Upper lobe of right lung (tissue), 1 donor: ENCODE measurements at places on chromosomes 1 and 21. TPM values are rescaled to one million over a fixed set of nuclear protein-coding genes. Genes with fewer than 3 reads are reported as not detected.

DNA sequence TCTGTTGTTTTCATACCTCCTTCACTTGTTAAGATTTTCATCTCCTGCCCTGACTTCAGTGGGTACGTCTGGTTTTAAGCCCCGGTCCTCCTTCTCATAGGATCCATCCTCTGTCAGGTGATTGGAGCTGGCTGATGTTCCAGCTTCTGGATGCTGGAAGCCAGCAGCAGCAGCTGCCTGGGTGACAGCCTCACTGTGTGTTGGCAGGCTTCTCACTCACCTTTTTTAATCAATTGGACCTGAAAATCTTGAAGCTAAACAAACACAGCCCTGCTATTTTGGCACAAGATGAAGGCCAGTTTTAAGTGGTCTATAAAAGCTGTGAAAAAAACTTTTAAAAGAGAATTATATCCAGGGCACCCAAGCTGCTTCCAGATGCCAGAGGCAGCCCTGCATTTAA, 181.0 kb downstream of the DISC1 start:
- no peak for DNase-seq

DNA sequence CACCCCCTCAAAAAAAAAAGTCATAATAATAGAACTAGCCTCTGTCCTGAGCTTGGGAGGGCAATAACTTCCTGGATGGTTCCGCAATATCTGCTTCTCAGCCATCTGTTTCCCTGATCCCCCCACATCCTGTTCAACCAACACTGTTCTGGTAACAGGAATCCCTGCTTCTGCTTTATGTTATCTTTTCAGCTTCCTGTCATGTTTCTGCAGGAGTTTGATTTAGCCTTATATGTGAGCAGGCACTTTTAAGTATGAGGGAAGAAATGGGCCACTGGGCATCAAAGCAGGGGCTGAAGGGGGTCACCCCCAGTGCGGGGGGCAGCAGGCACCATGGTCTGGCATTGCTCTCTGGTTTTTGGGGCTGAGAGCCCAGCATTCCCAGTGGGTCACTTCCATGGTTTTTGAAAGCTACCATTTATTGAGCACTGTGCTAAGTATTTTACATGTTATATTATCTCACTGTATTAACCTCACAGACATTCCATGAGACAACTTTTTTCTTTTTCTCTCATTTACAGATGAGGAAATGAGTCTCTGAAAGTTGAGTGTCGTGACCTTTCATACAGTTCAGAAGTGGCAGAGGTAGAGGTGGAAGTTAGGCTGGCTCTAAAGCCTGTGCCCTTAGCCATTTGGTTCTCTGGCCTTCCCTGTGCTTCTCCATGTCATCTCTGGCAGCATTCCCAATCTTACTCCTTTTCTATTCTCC, 61.9 kb downstream of the DNTTIP2 start:
- no peak for DNase-seq

- DNase-seq, result no peak
These were observed 235.3 kb upstream of the C1orf105 start for GRCh38 chr1:172185211-172185610.

The SSBP3 gene
- total RNA-seq, result 40.4 TPM

GRCh38 chr21:44615911-44616590, 4.2 kb downstream of the KRTAP10-8 start:
- DNase-seq, result peak; percentile 54

DNA sequence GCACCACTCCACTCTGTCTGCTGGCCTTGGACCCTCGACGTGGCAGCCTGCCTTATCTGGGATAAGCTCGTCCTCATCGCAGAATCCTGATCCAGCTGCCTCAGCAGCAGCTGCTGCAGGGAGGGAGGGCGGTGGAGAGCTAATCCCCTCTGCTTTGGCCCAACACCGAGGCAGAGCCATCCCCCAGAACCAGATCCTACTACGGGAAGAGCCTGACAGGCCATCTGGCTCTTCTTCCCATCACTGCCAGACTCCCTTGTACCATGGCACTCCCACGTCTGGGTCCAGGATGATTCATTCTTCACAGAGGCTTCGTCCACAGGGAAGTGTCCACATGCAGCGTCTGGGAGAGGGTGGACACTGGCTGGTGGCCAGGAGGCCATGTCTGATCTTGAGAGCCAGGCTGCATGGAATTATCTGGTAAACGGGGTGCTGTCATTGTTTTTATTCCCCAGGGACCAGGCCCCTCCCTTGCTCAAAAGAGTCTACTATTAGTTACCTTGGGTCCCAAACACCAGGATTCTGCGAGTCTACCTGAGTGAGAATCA, 14.6 kb upstream of the PKP1 start:
- DNase-seq, result no peak

The TPR gene
- total RNA-seq, result 83.4 TPM

GRCh38 chr21:42858185-42858847, 21.0 kb downstream of the WDR4 start:
- DNase-seq, result no peak

The TMEM269 gene
- total RNA-seq, result not detected

GRCh38 chr1:117398957-117399356, 31.7 kb downstream of the MAN1A2 start:
- no peak for DNase-seq

DNA sequence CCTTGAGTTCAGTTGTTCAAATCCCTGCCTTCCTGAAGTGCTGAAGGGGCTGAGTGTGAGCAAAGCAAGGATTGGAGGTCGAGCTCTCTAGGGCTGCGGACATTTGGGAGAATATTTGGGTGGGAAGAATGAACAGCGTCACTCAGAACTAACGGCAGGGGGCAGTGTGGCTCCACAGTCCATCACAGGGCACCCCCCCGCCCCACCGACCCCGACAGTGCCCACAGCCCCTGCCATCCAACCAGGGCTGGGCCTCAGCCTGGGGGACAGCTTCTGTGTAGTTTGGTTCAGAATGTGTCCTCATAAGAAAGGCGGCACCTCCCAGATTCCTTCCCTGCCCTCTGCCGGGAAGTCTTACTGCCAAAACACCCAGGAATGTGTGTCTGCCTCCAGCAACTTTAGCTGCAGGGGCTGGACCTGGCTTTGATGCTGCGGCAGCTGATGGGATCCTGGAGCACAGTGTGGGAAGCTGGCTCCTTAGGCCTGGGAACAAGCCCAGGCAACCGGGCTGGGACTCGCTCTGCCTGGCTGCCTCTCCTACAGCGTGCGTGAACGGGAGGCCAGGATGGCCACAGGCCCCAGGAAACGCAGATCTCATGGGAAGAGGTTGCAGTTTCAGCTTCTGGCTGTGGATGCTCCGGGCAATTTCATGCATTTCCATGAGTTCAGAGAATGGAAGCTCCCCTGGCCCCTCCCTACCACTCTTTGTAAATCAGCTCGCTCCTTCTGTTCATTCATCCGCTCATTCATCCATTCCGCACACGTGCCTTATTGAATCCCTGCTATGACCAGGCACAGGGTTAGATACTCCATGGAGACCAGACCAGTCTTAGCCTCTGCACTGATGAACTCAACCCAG, 104.9 kb upstream of the TMPRSS2 start:
- peak; percentile 81 for DNase-seq

The TRIM58 gene
- total RNA-seq, result 6.0 TPM

- no peak for DNase-seq
These were observed 924 bp downstream of the TMEM240 start for GRCh38 chr1:1539310-1540089.

DNA sequence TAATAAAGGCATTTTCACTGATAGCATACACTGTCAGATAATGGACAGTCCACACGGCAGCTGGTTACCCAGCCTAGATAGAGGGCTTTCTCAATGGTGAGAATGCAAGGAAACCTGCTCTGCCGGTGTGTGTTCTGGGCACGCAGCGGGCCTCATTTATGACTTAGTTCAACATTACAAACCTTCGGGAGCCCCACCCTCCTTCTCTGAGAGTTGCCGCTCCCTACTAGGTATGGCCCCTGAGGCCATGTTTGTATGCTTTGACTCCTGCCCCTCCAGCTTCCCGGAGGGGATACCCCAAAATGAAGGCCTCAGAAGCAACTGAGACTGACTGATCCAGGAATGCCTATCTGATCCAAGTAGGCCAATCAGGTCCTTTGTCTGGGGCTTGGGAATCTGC, 17.2 kb upstream of the FABP3 start:
- DNase-seq, result no peak

GRCh38 chr1:101203820-101204540, 32.8 kb upstream of the S1PR1 start:
- DNase-seq, result no peak

DNA sequence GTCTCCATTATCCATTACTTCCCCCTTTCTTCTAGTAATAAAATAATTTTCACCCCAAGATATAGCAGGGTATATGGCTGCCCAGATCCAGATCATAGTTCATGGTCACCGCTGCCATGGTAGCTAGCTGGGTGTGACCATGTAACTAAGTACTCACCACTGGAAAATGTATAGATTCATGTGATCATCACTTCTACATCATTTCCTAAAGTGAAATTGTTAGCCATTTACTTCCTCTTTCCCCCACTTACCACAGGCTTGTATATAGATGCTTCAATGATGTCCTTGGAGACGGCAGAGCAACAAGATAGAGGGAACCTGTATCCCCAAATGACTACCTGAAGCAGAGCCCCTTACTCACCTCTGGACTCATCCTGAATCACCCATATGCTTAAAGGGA, 22.7 kb upstream of the EYA3 start:
- no peak for DNase-seq

- DNase-seq, result no peak
These were observed 101.8 kb downstream of the TGFBR3 start for GRCh38 chr1:91784191-91784590.

- no peak for DNase-seq
These were observed 5.5 kb upstream of the AGTRAP start for GRCh38 chr1:11730429-11730891.

DNA sequence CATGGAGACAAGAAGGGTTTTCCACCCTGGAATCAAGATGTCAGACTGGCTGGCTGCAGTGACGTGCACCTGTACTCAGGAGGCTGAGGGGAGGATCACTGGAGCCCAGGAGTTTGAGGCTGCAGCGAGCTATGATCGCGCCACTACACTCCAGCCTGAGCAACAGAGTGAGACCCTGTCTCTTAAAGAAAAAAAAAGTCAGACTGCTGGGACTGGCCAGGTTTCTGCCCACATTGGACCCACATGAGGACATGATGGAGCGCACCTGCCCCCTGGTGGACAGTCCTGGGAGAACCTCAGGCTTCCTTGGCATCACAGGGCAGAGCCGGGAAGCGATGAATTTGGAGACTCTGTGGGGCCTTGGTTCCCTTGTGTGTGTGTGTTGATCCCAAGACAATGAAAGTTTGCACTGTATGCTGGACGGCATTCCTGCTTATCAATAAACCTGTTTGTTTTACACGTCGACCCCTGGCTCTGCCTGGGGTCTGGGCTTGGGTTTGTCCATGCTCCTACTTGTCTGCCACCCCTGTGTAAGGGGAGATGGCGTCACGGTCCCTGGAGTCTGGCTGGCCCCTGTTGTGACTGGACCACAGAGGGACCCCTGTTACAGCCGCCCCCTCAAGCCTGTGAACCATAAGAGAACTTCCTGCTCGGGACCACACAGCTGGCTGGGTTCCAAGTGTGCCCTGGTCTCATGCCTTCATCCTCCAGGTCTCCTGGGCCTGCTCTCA, 20.9 kb upstream of the VPS13D start:
- peak; percentile 90 for DNase-seq

- no peak for DNase-seq
These were observed 19.3 kb downstream of the OBSCN start for GRCh38 chr1:228226956-228227791.

DNA sequence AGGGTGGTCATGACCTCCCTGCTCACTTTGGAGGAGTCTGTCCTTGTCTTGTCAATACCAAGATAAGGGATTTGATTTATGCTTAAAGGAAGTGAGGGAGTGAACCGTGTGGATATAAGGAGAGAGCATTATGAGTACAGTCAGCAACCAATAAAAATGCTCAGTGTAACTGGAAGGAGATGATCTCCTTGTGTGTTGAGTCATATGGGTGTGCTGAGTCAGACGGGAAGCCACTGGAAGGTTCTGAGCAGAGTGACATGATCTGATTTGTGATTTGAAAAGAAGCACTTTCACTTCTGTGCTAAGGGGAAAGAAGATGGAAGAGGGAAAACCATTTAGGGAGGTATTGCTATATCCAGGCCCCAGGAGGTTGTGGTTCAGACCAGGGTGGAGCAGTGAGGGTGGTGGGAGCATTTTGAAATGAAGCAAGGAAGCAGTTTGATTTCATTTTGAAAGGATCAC, 2.5 kb upstream of the BCL10 start:
- no peak for DNase-seq

DNA sequence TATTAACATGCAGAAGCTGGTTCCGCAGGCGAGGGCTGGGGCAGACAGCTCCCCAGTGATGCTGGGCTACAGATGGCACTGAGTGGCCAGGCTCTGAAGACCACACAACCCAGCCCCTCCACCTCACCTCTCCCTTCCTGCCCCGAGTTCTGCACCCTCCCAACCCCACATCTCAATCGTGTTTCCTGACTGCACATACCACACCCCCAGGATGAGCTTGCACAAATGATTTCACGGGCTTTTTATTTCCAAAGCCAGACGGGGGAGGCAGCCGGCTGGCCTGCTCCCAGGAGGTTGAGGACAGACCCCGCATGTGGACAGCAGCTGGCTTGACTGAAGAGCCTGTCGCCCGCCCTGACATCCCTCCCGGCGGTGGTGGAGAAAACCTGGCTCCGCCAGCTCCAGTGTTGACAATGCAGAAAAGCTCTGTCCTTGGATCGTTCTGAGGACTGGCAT, 21.4 kb upstream of the ALDH4A1 start:
- no peak for DNase-seq

The PCSK9 gene
- total RNA-seq, result 23.5 TPM

The C1orf115 gene
- total RNA-seq, result 35.3 TPM

GRCh38 chr1:241944300-241944699, 13.3 kb upstream of the BECN2 start:
- no peak for DNase-seq

- no peak for DNase-seq
These were observed 10.2 kb downstream of the OSCP1 start for GRCh38 chr1:36440044-36440443.

DNA sequence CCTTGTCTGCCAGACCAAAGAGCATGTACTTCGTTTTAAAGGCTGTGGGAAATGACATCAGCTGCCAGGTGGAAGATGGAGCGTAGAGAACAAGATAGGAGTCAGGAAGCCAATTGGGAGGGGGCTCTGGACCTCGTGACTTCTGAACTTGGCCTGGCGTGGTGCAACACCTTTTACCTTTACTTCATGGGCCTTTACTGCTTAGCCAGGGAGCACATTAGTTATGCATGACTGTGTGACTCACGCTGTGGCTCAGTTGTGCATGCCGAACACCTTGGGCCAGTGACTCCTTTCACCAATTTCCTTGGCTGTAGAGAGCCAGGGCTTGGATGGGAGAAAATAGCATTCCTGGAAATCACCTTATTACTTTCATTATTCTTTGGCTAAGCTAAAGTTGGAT, 7.2 kb downstream of the XCL1 start:
- DNase-seq, result no peak

The PIK3CD gene
- total RNA-seq, result 18.2 TPM

- DNase-seq, result no peak
These were observed 104.6 kb upstream of the F3 start for GRCh38 chr1:94646141-94646643.

The SELENBP1 gene
- total RNA-seq, result 321 TPM

The AKR7A3 gene
- 0.43 TPM for total RNA-seq

DNA sequence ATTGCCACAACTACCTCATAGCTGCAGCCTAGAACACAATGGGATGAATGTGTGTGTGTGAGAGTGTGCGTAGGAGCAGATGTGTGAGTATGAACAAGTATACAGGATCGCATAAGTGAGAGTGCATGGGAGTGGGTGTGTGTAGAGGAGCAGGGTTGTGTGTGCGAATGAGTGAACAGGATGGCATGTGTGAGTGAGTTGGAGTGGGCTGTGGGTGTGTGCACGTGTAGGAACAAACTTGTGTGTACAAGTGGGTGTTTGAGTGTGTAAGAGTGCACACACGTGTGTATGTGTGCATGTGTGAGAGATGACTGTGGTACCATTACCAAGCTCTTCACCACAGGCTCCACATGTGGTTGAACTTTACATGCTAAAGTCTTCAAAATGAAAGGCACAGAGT, 175.4 kb upstream of the EDN2 start:
- DNase-seq, result no peak

The NBPF4 gene
- total RNA-seq, result not detected
